ENCODE measurements at places on chromosomes 7 and 10. TPM values are rescaled to one million over a fixed set of nuclear protein-coding genes. Genes with fewer than 3 reads are reported as not detected.

DNA sequence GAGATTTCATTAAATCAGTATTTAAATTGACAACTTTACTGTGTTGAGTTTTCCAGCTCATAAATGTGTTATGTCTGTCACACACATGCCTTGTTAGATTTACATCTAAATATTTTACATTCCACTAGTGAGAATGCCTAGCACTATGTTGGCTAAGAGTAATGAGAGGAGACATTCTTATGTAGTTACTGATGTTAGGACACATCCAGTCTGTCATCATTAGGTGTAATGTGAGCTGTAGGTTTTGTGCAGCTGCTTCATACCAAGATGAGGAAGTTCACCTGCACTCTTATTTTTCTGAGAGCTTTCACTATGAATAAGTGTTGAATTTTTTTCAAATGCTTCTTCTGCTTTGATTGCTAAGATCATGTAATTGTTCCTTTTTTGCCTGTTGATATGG is 218.0 kb upstream of the IGFBP3 start:
- DNase-seq: no peak

NPC1L1 gene
- total RNA-seq: not detected

TRPV5 gene
- total RNA-seq: not detected

BICC1 gene
- 15.9 TPM for total RNA-seq

MMRN2 gene
- total RNA-seq: 45.0 TPM

DNAJC30 gene
- total RNA-seq: 0.29 TPM

GRCh38 chr7:129851174-129851573 is 101.6 kb downstream of the UBE2H start:
- DNase-seq: no peak

DNA sequence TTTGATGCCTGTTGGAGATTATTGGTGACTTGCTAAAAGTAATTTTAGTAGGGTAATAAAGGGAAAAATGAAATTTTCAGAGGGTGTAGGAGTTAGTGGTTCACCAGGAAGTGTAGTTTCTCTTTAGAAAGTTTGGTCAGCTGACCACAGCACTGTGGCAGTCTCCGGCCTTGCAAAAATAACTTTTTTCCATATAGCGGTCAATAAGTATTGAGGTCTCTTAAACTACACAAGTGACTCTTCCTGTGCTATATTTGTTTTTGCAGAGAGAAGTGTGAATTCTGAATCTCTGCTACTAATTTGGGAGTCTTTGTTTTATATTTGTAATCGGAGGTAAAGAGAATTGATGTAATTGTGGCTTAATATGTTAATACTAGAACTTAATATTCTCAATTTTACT is 24.3 kb downstream of the PTPN12 start:
- DNase-seq: no peak

DNA sequence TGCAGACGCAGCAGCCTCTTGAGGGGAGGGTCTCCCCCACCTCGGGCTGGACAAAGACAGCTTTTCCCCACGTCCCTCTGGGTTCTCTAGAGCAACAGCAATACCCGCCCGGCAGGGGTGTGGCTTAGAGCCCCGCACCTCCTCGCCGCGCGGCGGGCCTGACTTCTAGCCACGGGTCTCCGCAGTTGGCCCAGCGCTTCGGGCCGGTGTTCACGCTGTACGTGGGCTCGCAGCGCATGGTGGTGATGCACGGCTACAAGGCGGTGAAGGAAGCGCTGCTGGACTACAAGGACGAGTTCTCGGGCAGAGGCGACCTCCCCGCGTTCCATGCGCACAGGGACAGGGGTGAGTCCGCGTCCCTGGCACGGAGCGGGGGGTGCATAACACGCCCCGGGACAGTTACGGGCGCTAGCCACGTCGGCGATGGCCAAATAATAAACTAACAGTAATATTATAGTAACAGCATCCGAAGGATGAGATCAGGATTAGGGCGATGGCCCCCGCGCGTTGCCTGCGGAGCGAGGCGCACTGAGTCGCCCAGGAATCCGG is 1.2 kb downstream of the CYP2E1 start:
- DNase-seq: no peak

GRCh38 chr10:50361946-50362345 is 110.6 kb upstream of the ASAH2 start:
- no peak for DNase-seq

TMEM254 gene
- total RNA-seq: 3.6 TPM

- no peak for DNase-seq
These were observed 46.2 kb downstream of the WDR11 start for GRCh38 chr10:120897343-120897742.

DNA sequence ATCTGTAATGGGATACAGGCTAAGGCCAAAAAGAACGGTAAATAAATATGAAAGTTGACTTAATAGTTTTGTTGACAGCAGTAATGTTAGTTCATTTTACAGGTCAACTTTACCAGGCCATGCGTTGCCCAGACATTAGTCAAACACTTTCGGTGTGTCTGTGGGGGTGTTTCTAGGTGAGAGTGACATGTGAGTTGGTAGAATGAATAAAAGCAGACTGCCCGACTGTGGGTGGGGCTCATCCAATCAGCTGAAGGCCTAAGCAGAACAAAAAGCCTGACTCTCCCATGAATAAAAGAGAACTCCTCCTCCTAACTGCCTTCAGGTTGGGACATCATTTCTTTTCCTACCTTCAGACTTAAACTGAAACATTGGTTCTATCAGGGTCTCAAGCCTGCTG is 132.3 kb downstream of the MTPAP start:
- DNase-seq: no peak

GRCh38 chr10:16184906-16185305 is 251.9 kb upstream of the PTER start:
- no peak for DNase-seq

GRCh38 chr7:19872094-19872493 is 98.7 kb upstream of the TMEM196 start:
- no peak for DNase-seq

GRCh38 chr7:71886046-71886445 is 526.1 kb downstream of the CALN1 start:
- DNase-seq: no peak

GRCh38 chr7:155773531-155773930 is 38.7 kb downstream of the SHH start:
- no peak for DNase-seq

SEMA3A gene
- total RNA-seq: 5.3 TPM

DNA sequence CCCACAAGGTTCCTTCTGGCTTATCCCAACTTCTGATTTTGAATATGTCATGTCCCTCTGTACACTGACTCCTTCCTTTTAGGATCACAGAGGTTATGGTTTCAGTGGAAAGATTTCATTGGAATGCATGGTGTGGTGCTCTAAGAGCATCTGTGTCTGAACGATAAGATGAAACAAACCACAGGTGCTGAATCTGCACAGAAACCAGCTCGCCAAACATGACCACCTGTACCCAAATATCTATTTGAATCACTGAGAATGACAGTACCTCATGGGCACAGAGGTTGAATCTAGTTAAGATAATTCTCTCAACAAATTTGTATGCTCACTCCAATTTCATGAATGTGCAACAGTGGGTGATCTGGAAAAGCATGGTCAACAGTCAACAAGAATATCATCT is 105.3 kb downstream of the DGKI start:
- DNase-seq: no peak

- no peak for DNase-seq
These were observed 177.6 kb downstream of the GNAI1 start for GRCh38 chr7:80312139-80312661.

DNA sequence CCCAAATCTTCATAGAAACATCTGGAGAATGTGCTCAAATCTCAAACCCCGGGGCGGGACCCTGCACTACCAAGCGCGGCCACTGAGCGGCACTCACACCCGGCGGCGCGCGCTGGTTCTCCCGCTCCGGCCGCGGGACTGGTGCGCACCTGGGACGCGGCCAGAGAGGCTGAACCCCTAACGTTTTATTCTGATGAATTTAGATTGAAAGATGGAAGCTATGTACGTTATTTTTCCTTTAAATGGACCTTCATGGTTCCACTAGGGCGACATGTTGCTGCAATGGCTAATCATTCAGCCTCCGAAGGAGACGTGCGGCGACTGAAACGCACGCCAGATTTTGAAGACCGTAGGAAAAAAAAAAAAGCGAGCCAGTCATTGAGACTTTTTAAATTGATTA is 107.0 kb upstream of the INSIG1 start:
- no peak for DNase-seq

GRCh38 chr10:48778193-48778857 is 93.7 kb downstream of the WDFY4 start:
- no peak for DNase-seq

DNA sequence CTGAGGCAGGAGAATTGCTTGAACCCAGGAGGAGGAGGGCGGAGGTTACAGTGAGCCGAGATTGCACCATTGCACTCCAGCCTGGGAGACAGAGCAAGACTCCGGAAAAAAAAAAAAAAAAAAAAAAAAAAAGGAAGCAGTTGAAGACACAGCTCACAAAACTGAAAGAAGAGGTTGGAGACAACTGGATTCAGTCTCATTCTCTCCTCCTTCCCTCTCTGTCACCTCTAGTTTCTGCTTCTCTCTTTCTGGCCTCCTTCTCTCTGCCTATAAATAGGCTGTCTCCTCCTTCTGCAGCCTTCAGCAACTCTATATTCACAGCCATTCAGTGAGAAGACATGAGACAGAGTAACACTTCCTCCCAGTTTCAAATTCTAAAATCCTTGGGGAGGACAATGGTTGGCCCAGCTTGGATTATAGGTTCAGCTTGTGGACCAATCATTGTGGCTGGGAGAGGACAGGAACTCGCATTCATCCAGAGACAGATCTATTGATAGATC is 125.6 kb upstream of the HABP2 start:
- no peak for DNase-seq

GRCh38 chr7:14691597-14692203 is 210.9 kb downstream of the DGKB start:
- peak; percentile 55 for DNase-seq

- DNase-seq: no peak
These were observed 4.9 kb upstream of the SRRM3 start for GRCh38 chr7:76196786-76197185.

DNA sequence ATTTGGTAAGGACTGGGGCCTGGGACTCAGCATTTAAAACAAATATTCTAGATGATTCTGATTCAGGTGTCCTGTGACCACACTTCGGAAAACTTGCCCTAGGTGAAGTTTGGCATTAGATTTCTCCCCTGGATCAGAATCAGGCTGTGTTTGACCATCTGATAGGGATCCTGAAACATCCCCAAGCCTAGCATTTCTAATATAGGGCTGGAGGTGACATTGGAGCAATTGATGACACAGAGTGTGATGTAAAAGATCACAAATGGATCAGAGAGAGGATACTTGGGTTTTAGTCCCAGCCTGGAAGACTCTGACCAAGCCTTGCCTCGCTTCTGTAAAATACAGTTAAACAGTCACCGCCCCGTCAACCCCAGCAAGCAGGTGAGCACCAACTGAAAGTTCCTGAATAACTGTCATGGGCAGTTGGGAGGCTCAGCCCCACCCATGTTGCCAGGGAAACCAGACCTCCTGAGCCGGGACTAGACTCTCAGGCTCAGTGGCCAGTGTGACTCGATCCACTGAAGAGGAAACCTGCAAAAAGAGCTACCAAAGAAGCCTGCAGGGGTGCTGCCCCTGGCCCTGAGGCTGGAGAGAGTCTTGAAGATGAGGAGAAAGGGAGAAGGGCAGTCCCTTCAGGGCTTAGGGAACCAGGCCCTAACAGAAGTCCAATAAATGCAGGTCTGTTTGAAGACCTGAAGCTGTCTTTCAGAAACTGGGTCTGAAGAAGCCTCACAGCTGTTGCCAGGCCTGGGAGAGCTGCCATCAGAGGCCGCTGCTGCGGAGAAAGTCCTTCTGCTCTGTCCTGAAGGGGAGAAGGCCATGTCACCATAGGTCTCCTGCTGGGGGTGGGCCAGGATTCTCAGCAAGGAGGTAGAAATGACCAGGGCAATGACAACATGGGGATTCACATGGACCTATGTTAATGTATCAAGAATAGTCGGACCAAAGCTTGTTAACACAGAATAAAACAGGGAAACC is 126.1 kb upstream of the KCNMA1 start:
- no peak for DNase-seq

PCLO gene
- 4.4 TPM for total RNA-seq

COMTD1 gene
- total RNA-seq: 20.3 TPM

- no peak for DNase-seq
These were observed 541.5 kb upstream of the C7orf33 start for GRCh38 chr7:148049068-148049467.

- DNase-seq: no peak
These were observed 16.8 kb downstream of the LIPM start for GRCh38 chr10:88819290-88819689.
